ENCODE measurements at places on chromosomes 6 and 20. TPM values are rescaled to one million over a fixed set of nuclear protein-coding genes. Genes with fewer than 3 reads are reported as not detected.
A peak's percentile ranks its signal among the peaks of the same experiment; 100 is the strongest.

DNA sequence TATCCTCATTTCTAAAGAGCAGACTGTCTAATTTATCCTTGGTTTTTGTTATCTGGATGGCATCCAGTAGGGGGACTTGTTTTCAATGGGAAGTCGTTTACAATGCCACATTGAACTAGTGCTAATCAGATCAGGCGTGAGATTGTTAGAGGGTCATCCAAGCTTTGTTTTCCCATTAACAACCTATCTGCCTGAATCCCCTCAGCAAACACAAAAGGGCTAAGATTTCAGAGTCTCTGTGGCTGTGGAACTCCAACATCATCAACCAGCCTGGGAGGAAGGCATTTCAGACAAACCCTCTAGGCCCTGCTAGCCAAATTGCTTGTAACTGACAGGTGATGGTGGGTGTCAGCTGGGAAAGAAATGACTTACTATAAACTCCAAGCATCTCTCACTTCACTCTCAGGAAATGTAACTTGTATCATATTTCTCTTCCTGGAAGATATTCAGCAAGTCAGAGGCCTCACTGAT lies 47.7 kb downstream of the COL19A1 start:
- no peak for DNase-seq

DNA sequence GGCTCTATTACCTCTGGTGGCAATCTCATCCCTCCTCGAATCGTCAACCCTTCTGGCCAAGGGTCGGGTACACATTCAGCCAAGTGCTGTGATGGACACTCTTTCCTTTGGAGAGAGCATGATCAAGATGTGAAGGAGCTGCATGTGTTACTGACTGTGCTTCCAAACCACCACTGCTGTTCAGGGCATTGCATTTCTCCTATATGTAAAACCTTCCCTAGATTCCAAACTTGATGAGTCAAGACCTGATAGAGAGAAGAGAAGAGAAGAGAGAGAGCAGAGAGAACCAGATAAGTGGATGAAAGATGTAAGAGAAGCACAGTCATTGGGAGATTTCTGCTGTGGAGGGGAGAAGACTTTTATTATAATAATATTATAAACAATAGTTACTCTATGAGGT lies 162.2 kb downstream of the KCNQ5 start:
- no peak for DNase-seq

- peak; percentile 38 for DNase-seq
These were observed 28.2 kb downstream of the CGA start for GRCh38 chr6:87066449-87067333.

DNA sequence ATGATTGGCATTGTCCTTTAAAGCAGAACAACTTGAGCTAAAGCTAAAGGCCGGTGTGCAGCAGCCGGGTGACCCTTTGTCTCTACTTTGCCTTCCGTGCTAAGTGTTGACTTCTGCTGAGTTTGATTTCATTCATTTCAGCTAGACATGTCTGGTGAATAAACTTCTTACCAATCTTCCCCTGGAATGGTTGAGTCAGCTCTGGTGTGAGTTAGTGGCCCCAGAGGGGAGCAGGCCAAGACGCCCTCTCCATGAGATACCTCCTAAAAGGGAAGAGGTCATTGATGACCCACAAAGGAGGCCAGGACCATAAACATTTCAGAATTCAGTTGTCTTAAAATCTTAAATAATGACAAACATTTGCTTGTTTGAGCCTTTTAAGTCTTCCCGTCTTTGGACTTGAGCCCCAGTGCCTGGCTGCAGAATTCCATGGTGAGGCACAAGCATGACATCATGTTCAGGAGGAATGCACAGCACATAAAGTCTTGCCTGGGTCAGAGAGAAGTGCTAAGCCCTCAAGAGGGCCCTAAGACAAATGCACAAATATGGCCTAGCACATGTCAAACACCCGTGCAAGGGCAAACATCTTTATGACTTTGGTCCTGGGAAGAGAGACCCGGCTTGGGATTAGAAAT lies 96.3 kb upstream of the NEDD9 start:
- no peak for DNase-seq

GRCh38 chr6:98648211-98648914 lies 186.0 kb upstream of the POU3F2 start:
- DNase-seq: no peak

The DNMT3B gene
- 1.4 TPM for total RNA-seq

The SOX18 gene
- total RNA-seq: 75.7 TPM

All from dermis microvascular lymphatic vessel endothelial cell (primary cell).